ENCODE measurements at places on chromosomes 7 and 10.
A peak's percentile ranks its signal among the peaks of the same experiment; 100 is the strongest.

DNA sequence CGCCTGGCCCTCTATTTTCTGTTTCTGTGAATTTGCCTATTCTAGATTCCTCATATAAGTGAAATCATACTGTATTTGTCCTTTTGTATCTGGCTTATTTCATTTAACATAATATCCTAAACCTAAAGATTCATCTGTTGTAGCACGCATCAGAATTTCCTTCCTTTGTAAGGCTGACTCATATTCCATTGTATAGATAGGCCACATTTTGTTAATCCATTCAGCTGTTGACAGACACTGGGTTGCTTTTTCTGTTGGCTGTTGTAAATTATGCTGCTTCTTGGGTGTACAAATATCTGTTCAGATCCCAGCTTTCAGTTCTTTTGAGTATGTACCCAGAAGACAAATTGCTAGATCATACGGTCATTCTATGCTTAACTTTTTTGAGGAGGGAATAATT is 28.8 kb upstream of the CUL1 start:
- DNase-seq, result no peak

- no peak for DNase-seq
These were observed 2.4 kb upstream of the UNC5B start for GRCh38 chr10:71209731-71210541.

DNA sequence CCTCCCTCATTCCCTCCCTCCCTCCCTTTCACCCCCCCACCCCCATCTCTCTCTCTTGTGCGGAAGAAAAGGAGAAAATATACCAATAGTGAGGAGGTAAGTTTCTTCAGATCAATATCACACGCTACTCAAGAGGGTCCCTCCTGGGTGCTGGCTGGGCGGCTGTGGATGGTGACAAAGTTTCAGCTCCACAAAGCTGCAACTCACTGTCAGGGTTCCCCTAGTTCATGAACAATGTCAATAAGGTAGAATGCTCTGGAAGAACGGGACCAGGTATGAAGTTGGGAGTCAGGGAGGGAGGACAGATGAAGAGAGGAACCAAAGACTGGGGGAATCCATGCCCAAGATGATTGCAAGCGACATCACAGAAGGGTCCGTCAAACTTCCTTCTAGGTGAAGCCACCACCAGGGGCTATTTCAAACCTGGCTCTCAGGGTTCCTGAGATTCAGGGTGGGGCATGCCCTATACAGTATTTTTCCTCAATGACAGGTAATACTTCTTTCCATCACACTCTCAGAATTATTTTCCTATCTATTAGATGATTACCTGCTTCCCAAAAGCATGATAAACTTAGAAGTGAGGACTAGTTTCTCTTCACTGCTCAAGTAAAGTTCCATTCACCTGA is 1.4 kb upstream of the PDE1C start:
- no peak for DNase-seq

DNA sequence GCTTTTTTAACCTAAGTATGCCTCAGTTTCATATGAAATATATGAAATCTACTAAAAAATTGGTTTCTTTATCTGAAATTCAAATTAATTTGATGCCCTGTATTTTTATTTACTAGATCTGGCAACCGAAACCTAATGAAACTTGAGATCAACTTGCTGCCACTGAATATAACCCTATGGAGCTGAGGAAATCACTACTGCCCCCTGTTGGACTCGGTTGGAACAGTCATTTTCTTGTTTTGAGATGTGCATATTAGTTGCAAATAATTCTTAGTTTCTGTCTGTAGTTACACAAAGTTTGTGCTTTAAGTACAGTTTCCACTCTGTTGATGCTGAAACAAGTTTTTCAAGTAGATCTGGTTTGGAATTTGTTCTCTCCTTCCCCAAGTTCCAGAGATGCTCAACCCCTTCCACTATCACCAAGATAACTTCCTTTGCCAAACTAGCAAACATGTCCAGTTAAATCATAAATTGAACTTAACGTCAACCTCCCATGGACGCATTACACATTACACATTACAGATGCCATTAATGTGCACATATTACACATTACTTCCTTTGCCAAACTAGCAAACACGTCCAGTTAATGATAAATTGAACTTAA is 22.2 kb upstream of the EXOC4 start:
- peak; percentile 25 for DNase-seq

GRCh38 chr7:93817526-93817925 is 73.0 kb downstream of the TFPI2 start:
- DNase-seq, result no peak

DNA sequence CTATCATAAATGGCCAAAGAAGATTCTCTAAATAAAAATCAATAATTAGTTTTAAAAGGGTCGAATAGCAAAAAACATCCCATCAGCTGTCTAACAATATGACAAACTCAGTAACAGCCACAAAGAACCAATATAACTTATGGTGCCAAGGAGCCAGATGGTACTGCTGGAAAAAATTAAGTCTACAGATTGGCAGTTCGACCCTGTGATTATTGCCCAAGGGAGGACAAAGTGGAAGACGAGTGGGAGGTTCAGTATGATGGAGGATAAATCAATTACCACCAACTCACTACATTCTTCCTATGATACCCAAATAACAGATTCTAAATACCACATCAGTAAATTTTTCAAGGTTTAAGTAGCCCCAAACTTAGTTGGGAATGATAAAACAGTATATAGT is 49.0 kb downstream of the SKAP2 start:
- no peak for DNase-seq

DNA sequence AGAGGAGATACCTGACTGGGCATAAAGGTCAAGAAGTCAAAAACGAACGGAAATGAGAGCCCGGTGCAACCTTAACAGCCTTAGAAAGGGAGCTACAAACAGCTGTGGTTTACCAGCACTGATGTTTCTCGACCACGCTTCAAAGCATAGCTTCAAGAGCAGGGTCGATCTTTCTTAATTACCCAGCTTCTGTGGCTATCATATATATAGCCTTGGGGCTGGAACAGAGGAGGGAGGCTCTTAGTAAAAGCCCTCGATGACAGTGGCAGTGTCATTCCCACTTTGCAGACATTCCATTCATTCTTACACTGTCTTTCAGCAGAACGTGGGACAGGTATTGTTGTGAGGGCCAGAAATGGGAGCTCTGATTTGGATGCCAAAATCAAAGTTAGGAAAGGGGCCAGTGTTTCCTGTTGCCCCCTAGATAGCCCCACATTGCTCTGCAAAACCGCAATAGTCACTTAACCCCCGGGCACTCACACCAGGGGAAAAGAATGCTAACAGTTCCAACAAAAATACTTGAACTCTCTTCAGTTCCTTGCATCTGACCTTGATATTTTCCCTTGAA is 141.5 kb downstream of the MTPAP start:
- DNase-seq, result no peak

GRCh38 chr7:39197831-39198230 is 220.1 kb downstream of the POU6F2 start:
- DNase-seq, result no peak

DNA sequence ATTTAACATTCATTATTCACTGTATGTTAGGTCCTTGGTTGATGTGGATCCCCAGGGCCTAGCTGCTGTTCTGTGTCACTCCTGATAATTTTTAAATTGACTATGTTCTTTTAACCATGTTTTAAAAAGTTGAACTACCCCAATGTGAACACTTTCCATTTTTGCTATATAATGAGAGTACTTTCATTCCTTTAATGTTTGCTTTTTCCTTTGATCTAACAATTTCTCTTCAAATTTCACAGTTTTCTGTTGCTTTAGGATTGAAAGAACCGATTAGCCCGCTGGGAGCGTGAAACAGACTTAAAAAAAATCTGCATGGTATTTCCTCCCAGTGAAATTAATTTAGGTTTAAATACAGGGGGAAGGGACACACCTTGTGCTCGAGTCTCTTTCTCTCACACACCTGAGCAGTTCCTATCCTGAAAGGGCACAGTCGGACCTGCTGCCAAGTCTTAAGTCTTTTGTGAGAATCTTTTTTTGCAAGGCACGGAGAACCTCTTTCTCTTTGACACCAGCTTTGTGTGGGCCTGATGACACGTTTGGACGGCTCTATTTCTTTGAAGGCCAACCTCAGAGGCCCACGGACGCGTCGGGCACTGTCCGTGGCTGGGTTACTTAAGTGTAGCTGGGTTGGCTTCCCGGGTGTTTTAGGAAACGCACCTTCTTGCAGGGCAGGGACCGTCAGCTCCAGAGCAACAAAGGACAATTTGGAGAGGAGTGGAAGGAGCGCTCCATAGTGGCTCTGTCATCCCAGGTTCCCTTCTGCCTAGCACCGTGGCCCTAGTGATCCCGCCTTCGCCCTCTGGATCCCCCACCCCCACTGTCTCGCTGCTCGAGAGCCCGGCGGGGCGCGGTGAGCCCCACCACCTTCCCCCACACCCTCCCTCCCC is 1.0 kb upstream of the CHN2 start:
- DNase-seq, result no peak

- no peak for DNase-seq
These were observed 28.3 kb upstream of the OLAH start for GRCh38 chr10:15015451-15015850.

DNA sequence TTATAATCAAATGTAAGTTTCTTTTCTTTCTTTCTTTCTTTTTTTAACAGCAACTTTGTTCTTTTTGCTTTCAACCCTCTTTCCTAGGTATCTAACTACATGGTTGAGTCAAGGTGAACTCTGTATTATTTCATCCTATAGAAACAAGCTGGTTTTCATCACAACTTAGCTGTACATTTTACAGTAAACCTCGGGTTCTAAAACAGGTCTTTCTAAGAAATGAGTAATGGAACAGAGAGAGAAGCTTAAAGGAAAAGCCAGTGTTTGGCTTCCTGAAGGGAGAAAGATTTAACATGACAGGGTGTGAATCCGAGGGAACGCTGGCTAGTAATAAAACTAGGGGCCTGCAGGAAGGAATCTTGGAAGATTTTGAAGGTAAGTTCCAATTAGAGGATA is 143.4 kb upstream of the ITGB1 start:
- DNase-seq, result no peak

DNA sequence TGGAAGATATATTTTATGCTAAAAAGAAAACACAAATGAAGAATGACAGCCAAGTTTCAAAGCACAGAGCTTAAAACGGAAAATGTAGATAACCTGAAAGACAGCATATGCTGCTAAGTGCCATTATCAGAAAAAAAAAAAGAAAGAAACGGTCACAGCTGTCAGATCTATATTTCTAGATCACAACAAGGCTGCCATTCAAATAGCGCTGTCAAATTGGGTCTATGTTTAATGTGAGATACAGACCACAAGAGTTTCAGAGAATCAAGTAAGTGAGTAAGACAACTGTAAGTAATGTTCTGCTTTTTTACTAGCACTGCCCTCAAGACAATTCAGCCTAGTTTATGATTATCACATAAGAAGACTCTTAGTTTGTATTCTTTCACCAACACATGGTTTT is 66.1 kb upstream of the RNF148 start:
- DNase-seq, result no peak

DNA sequence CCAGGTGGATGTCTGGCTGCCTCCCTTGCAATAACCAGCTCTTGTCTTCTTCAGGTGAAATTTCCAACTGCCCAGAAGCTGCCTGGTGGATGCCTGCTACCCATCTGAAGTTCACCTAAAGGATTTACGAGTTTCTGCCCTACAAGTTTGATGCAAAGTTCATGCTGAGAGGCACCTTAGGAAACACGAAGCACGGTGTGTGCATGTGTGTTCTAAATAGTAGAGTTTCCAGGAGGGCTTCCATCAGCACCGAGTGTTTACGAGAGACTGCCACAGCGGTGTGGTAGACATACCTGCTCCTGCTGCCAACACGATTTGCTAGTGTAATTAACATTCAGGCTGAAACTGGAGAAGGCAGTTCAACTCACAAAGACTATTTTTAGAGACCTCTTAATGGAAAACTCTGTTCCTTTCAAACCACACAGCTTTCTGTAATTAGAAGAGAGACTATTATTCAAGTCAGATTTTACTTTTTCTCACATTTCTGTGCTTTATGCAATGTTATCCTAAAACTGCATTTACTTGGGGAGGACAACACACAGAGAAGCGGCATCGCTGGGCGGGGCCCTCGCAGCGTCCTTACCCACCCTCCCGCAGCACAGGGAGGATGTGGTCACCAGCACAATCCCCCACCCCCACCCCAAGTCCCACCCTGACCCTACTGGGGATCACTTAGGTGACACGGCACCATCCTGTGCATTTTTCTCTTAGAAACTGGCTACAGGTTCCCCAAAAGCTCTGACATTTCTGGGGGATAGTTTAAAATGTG is 15.5 kb upstream of the CPXM2 start:
- DNase-seq, result no peak

DNA sequence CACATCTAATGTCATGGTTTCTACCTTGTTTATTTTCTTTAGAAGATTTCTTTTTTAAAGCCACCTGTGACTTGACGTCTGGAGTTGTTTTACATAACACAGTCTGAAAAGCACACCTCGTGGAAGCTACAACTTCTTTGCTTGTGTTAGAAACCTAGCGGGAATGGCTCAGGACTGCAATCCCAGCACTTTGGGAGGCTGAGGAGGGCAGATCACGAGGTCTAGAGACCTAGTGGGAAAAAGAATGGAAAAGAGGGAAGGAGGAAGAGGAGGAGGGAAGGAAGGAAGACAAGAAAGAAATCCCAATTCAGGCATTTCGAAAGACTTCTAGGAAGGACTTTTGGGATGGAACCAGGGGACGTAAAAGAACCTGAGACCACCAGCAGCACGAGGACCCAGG is 146.3 kb upstream of the CELF2 start:
- no peak for DNase-seq

GRCh38 chr7:1134951-1135350 is 25.0 kb downstream of the ZFAND2A start:
- no peak for DNase-seq

DNA sequence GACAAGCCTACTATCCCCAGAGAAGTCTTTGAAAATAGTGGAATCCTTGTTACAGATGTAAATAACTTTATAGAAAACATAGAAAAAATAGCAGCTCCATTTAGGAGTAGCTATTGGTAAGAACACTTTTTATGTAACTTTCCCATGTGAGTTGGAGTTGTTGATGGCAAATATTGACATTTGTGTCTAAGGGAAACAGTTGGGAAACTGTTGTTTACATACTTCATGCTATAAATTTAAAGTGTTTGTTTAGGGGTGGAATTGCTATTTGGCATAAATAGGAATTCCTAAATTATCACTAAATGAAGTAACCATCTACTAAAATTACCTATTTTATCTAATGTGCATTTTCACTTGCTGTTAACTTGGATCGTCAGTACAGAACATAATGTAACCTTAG is 50.7 kb downstream of the GDI2 start:
- DNase-seq, result no peak

GRCh38 chr7:38512704-38513103 is 118.5 kb downstream of the AMPH start:
- DNase-seq, result no peak

GRCh38 chr10:3668276-3668965 is 116.6 kb downstream of the KLF6 start:
- DNase-seq, result peak; percentile 47

- DNase-seq, result no peak
These were observed 1.4 kb upstream of the PSAP start for GRCh38 chr10:71852355-71852937.
